ENCODE measurements at places on chromosomes 1 and 21.

DNA sequence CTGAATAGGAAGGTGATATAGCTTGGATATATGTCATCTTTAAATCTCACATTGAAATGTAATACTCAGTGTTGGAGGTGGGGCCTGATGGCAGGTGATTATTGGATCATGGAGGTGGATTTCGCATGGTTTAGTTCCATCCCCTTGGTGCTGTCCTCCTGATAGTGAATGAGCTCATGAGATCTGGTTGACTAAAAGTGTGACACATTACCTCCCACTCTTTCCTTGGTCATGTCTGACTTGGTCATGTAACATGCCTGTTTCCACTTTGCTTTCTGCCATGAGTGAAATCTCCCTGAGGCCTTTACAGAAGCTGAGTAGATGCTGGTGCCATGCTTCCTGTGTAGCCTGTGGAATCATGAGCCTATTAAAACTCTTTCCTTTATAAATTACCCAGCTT lies 664.5 kb upstream of the NR5A2 start:
- DNase-seq, result no peak

GRCh38 chr1:46532095-46532494 lies 19.4 kb downstream of the KNCN start:
- no peak for DNase-seq

DNA sequence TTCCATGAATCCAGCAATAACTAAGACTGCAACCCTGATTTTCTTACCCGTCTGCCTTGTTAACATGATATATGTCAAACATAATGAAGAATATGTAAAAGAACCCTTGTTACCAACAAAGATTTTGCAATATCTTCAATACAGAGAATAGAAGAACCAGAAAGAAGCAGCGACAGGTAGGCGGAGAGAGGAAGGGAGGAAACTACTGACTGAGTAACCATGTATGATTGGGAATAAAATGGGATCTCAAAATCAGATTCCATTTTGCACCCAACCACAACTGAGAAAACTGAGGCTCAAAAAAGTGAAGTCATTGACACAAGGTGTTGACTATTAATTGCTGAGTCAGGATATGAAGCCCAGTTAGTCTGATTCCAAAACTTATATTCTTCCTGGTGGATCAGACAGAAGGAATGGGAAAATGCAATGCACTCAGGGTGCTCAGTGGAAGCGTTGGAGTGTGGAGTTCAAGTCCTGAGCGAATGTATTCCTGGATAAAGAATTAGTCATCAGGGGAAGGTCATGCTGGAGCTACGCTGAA lies 293.3 kb upstream of the GREM2 start:
- no peak for DNase-seq

GRCh38 chr1:78236716-78237115 lies 190.9 kb downstream of the GIPC2 start:
- DNase-seq, result no peak

DNA sequence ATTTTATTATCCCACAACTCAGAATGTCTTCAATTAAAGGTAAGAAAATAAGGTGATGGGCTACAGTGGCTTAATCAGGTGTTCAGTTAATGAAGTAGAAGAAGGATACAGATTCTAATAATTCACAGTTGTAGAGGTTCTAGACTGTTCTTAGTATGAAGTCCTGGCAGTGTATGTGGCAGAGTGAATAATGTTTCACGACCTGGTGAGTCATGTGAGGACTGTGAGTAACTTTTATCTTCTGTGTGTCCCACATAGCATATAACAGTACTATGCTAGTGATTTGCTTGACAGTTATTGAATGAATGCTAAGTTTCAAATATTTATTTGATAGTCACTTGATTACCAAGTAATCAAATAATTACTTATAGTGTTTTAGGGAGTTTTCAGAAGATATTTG lies 20.0 kb downstream of the SLC16A4 start:
- no peak for DNase-seq

GRCh38 chr21:34625030-34625593 lies 10.2 kb upstream of the RCAN1 start:
- DNase-seq, result no peak

DNA sequence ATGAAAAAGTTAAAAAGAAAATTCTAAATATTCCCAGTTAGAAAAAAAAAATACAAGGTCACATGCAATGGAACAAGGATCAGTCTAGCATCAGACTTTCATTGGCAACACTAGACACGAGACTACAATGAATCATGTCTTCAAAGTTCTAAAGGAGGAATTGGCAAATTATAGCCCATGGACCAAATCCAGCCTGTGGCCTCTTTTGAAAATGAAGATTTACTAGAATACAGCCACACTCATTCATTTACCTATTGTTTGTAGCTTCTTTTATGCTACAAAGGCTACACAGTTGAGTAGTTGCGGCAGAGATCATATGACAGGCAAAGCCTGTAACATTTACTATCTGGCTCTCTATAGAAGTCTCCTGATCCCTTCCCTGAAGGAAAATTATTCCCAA lies 71.4 kb downstream of the MRPL39 start:
- no peak for DNase-seq

DNA sequence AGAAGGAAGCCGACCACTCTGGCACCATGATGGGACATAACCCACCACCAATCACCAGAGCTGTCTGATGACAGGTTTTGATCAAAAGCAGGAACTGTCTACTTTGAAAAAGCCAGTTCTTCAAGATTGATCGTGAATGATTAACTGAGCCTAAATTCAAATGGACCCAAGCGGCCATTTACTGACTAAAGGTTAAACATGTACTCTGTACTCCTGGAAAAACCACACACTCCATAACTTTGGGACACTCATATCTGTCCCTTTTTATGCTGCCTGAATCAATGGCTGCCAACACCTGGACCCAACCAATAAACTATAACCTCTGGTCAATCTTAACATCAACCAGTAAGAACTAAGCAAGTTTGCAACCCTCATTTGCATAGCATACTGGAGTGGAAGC lies 206.6 kb downstream of the URB2 start:
- no peak for DNase-seq

DNA sequence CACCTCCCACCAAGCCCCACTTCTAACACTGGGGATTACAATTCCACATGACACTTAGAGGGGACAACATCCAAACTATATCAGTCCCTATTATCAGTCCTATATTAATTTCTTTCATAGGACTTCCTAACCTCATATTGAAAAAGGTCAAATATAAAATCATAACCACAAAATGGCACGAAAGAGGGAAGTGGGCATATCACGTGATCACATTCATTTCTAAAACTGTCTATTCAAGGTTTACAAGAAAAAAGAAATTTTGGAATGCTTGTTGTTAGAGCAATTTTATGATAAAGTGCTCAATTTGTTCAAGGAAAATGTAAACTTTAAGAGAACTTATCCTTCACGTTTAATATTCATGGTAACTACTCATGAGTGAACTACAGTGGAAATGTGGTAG lies 13.2 kb upstream of the CDC7 start:
- no peak for DNase-seq

DNA sequence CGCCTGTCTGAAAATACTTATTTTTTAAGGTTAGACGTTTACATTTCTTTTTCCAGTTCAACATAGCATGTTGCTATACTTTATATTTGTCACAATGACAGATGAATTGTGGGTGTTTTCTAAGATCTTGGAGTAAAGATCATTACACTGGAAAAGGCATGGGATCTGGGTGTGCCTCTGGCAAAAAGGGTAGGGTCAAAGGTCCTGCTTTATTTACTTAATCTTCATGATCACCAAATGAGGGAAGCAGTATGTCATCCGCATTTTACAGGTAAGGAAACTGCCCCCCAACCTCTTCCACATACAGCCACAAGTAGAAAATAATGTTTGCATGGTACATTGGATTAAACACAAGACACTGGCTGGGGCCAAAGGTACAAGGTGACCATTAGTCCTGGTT lies 12.5 kb upstream of the SMPDL3B start:
- DNase-seq, result no peak

DNA sequence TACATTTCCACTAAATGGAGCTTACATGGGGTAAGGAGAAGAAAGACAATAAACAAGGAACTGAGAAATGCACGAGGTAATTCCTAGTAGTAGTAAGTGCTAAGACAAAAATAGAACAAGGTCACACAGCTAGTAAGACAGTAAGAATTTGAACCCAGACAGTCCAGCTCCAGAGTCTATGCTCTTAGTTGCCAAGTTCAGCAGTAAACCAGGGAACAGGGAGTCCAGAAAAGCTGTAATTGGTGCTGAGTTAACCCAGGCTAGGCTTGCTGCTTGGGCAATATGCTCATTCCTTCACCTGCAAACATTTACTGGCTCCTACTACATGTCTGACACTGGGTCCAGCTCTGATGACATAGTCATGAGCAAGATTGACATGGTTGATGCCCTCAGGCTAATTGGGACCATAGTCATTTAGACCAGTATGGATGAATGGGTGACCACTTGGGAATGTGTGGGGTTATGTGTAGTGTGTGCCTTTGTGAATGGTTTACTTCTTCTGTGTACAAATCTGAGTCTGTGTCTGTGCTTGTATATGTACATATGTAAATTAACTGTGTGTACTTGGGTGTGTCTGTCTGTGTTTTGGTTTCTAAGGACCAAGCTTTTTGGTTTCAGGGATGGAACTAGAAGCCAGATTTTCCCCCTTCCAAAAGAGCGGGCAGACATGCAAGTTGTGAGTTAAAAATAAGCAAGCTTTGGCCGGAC lies 2.0 kb downstream of the GPX7 start:
- DNase-seq, result no peak

DNA sequence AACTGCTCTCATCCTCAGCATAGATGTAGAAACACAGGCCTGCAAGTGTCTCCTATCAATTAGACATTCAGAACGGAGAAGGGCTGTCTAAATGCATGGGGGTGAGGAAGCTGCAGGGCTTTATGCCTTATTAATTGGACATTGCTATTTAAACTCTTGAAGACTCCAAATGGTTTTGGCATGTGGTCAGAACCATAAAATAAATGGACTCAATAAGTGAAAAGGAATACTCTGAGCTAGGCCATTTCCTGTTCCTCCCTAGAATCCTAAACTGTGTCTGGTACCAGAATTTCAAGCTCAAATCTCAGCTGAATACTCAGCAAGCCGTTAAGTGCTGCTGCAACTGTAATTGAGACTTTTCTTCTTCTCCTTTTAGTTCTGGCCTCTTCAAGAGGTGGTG lies 80.4 kb upstream of the C1orf87 start:
- DNase-seq, result no peak

GRCh38 chr1:7707527-7707926 lies 63.6 kb upstream of the VAMP3 start:
- no peak for DNase-seq

DNA sequence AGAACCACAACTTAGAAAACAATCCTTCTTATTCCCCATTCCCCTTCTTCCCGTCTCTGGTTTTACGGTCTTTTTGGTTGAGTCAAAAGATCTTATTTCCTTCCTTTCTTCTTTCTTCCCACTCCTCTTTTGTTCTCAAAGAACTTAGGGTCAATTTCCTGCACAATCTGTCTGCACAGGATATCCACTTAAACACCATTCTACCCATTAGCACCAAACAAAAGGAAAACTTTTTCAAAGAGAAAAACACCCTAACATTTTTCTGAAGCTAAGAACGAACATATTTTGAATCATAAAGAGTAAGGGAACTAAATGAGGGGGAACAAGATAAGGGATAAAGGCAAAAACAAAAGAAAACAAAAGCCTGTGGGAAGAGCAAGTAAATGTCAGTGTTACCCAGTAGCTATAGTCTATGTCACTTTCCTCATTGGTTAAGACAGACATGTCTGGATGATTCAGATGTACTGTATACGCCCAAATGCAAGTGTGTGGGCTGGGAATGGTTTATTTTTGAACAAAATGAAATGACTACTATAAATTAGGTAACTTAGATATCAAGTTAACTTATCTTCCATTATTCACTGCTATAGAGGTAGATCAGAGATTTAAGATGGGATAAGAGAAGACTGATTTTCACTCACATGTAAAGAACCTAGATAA lies 59.9 kb downstream of the TOR3A start:
- DNase-seq, result no peak

DNA sequence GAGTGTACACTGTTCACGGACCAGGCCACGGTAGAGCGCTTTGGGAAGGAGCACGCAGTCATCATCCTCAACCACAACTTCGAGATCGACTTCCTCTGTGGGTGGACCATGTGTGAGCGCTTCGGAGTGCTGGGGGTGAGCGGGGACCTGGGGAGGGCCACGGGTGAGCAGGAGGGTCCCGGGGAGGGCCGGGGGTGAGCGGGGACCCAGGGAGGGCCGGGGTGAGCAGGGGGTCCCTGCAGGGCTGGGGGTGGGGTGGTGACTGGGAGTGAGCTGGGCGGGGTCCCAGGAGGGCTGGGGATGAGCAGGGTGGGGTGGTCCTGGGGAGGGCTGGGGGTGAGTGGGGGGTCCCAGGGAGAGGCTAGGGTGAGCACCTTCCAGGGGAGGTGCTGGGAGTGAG lies 44.1 kb upstream of the TRAPPC10 start:
- DNase-seq, result no peak

DNA sequence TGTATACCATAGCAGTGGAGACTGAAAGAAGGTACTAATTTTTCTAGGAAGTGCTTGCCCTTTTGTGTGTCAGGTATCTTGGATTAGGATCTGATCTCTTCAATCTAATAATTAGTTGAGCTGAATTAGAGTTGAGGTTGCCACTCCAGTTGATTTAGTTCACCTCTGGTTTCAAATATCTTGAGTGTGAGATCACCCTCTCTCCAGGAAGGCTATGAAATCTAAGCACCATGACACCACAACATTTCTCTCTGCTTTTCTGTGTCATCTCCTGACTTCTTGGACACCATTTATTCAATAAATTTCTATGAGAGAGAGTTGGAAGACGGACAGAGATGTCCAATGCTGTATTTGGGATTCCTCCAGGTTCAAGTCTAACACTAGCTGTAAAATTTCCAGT lies 212.8 kb downstream of the DYRK1A start:
- DNase-seq, result no peak

DNA sequence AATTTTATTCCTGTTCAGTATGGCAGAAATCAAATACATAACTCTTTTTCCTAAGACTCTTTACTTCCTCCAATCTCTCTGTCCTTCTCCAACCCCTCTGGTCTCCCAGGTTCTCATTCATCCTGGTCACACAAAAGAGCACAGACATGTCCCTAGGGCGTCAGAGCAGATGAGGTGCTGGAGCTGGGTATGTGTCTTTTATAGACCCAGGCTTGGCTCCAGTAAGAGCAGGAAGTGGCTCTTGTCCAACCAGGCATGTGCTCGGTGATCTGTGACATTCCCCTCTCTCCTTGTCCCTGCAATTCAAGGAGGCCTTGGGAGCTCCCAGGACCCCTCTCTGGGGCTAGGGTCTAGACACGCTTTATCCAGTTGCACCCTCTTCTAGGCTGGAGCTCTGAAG lies 18.0 kb upstream of the LCE2D start:
- no peak for DNase-seq

- no peak for DNase-seq
Observed at GRCh38 chr1:78155121-78155520, 109.4 kb downstream of the GIPC2 start.

All from stimulated activated CD8-positive, alpha-beta memory T cell treated with anti-CD3 and anti-CD28 coated beads, Interleukin-7, amount 100 ng/mL, for 24 hours (primary cell).